Activated CD4-positive, alpha-beta T cell treated with anti-CD3 and anti-CD28 coated beads, Interleukin-2, Interleukin-6, amounts not matched to agents 100 ng/mL and 50 ng/mL, durations not matched to agents 16 hours and 8 hours (primary cell): ENCODE measurements at places on chromosomes 1 and 21.

DNA sequence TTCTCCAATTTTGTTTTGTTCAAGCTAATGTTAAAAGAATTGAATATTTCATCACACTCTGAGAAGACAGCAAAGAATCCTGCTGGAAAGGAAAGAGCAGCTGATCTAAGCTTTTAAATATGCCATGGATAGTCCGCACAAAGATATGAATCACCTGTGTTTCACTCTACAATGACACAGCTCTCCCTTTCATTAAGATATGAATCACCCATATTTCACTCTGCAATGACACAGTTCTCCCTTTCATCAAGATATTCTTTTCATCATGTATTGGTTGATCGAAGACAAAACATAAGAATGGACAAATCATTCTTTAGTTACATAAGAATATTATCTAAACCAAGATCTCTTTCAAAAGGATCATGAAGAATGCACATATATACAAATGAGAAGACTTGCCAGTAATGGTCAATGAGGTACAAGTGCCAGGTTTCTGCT is 367.3 kb downstream of the SMYD3 start:
- no peak for DNase-seq

GRCh38 chr1:1024771-1025699 is 5.1 kb downstream of the AGRN start:
- no peak for DNase-seq

DNA sequence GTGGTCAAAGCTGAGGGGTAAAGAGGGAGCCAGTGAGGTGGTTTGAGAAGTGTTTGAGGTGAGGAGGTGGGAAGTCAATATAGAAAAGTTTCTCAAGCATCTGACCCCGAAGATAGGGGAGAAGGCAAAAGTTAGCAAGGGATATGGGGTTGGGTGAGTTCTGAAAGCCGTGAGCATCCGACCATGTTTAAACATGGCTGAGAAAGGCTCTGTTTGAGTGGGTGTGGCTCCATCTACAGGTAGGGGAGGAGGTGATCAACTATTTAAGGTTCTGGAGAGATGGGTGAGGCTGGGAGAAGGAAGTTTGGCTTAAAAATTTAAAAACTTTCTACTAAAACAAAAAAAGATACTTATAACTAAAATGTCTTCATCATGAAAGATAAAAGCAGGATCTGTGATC is 273.8 kb downstream of the KCNJ6 start:
- peak; percentile 47 for DNase-seq

- no peak for DNase-seq
Observed at GRCh38 chr1:208438112-208438699, 194.0 kb upstream of the PLXNA2 start.

DNA sequence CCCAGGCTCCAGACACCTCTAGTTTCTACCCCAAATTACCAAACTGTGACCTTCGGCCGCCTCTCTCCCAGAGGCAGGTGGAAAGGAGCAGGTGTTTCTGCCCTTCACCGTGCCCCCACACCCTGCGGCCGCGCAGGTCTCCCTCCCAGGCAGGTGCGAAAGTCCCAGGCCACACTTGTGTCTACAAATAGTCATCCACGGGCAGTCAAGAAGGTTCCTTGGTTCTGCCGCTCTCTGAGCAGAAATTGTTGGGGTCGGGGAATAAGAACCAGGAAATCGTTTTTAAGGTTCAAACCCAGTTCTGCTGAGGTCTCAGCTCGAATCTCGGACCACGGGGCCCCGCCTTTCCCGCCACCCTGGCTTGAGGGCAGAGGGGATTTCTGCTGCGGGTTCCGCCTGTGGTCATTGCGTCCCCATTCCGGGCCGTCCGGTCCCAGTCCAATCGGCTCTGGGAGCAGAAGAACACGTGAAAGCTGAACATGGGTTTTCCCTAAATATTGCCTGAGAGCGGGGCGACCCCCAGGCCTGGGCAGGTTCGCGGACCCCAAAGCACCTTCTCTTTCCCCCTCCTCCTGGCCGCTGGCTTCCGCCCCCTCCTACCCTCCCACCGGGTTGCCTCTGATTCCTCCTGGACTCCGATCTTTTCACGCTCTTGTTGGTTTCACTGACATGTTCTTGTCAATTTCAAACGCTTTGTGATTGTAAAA is 1.2 kb upstream of the ATF3 start:
- peak; percentile 34 for DNase-seq

GRCh38 chr1:63621698-63622097 is 28.5 kb downstream of the PGM1 start:
- no peak for DNase-seq

DNA sequence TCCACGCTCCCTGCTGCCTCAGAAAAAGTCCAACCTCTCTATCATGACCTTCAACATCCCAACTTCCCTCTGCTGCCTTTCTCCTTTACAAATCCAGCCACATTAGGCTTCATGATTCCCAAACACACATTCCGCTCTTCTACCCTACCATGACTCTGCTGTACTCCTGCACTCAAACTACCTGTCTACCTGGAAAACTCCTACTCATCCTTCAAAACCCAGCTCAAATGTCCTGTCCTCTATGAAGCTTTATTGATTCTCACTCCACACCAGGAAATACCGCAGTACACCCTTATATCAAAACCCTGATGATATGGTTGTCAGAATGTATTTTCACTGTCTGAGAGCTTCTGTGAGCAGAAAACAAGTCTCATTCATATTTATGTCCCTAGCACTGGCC is 8.9 kb downstream of the ARHGEF19 start:
- no peak for DNase-seq

GRCh38 chr1:205528446-205528886 is 24.0 kb downstream of the CDK18 start:
- DNase-seq = no peak

DNA sequence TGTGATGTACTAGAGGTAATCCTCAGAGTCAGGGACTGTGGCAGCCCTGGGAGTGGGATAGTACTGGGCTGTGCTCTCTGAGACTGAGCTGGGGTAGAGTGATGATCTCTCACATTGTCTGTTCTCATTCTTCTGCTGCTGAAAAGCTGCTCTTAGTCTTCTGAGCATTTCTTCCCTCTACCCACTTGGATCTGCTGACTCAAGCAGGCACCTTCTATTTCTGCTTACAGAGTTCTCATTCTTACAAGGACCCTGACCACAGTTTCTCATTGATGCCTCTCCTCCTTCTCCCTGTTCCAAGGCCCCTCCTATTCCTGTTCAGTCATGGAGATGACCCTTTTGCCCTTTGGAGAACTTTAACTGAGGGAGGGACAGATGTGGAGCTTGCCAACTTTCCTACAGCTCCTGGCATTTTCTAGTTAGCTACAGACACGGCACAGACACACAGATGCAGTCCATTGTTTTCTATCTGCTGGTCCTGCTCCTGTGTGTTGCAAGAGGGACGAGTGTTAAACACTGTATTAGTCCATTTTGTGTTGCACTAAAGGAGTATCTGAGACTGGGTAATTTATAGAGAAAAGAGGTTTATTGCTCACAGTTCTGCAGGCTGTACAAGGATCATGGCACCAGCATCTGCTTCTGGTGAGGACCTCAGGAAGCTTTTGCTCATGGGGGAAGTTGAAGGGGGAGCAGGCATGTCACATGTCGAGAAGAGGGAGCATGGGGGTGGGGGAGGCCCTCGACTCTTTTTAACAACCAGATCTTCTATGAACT is 12.3 kb downstream of the MAPKAPK2 start:
- DNase-seq = no peak

DNA sequence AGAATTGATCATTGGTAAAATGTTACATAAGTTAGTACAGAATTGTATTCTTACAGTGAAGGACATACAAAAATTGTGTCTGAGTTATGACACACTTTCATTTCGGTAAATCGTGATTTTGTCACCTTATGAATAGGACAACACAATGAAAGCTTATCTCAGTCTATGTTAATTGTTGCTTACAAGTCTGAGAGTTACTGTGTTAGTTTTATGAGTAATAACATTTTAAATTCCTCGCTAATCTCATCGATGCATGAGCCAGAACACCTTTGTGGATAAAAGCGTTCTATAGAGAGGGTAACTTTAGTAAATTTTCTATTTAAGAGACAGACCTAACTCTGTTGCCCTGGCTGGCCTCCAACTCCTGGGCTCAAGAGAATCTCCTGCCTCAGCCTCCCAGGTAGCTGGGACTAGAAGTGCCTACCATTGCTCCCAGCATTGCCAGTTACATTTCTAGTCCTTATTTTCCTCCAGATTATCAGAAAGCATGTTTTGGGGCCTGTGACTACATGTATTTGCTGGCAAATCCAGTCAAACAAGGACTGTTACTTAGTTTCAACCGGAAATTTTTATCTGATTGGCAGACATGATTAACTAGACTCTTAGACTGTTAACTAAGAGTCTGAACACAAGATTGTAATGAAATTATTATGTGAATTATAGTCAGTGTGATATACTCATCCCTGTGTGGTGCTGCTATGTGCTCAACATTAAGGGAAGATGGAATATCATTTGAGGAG is 3.0 kb downstream of the PRRC2C start:
- DNase-seq = peak; percentile 10

- DNase-seq = no peak
Observed at GRCh38 chr1:112776688-112777087, 61.6 kb upstream of the PPM1J start.

- no peak for DNase-seq
Observed at GRCh38 chr1:20375563-20375962, 84.9 kb downstream of the VWA5B1 start.

- no peak for DNase-seq
Observed at GRCh38 chr1:221672965-221673364, 68.9 kb downstream of the DUSP10 start.

GRCh38 chr21:28851645-28852044 is 141.0 kb downstream of the LTN1 start:
- DNase-seq = no peak

DNA sequence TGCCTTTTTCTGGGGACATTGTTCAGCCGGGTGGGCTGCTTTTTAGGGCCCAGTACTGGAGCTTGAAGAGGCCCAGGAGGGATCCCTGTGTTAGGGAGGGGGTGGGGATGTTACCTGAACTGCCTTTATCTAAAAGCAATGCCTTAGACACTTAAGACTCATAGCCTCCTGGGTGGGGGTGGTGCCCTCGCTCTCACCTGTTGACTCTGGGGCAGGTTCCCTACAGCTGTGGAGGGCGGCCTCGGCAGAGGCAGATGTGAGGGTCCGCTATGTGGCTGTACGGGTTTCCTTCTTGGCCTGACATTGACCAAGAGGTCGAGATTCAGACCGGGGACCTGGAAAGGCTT is 716 bp downstream of the INAVA start:
- DNase-seq = no peak

- no peak for DNase-seq
Observed at GRCh38 chr1:190478149-190479049, 735 bp upstream of the BRINP3 start.

GRCh38 chr1:31830511-31830910 is 14.7 kb upstream of the SPOCD1 start:
- no peak for DNase-seq

GRCh38 chr1:174642393-174642792 is 194.6 kb downstream of the GPR52 start:
- no peak for DNase-seq

DNA sequence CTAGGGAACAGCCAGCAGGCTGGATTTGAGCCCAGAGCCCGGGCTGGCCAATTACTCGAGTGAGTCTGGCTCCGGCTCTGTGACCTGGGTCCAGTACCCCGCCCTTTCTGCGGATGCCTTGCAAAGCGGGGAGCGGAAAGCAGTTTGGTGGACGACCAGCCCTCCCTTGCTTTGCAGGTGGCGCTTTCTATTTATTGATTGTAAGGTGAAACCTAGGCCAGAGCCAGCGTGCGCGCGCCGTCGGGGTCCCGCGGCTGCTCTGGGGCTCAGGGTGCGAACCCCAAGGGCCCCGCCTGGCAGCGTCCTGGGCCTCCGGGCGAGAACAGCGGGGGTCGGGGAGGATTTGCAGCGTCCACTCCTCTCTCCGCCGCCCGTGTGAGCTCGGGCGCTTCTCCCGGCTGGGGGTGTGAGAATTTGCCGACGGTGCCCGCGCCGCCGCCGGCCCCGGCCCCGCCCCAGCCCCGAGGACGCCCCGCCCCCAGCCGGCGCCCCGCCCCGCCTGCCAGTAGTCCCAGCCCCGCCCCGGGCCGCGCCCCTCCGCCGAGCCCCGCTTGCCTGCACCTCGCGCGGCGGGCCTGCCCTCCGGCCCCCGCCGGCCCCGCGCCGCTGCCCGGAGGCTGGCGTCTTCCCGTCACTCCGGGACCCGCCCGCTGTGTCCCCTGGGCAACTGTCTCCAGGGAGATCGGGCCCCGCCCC is 37.6 kb downstream of the PIK3CD start:
- DNase-seq = peak; percentile 88

DNA sequence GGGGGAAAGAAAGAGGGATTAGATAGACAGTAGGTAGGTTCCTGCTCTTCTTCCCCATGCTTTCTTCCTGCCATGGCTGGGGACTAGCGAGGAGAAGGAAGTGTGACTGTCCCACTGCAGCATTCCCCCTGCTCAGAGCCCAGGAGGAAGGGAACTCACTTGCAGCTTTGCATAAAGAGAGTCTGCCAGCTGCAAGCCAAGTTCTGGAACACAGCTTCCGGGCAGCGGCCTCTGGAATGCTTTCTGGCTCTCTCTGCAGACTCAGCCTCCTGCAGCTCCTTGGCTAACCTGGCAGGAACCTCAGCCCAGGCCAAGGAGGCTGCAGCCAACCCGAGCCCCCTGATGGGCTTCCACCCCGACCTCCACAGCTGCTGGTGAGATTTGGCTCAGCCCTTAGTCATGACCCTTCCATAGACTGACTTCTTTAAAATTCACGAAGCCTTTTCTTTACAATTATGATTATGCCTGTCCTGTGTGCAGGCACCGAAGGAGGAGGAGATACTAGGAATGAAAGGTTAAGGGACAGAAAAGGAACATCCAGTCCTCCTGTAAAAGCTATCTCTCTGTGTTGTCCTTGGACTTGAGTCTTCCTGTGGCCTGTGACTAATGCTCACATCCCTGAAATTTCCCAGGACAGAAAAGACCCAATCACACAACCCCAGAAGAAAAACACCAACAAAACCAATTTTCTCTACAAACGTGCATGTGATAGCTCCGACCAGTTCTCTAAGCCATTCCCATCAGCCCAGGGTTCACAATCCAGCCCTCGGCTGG is 108.2 kb upstream of the OLIG2 start:
- DNase-seq = no peak

GRCh38 chr1:43980255-43981134 is 1.5 kb downstream of the B4GALT2 start:
- DNase-seq = no peak

DNA sequence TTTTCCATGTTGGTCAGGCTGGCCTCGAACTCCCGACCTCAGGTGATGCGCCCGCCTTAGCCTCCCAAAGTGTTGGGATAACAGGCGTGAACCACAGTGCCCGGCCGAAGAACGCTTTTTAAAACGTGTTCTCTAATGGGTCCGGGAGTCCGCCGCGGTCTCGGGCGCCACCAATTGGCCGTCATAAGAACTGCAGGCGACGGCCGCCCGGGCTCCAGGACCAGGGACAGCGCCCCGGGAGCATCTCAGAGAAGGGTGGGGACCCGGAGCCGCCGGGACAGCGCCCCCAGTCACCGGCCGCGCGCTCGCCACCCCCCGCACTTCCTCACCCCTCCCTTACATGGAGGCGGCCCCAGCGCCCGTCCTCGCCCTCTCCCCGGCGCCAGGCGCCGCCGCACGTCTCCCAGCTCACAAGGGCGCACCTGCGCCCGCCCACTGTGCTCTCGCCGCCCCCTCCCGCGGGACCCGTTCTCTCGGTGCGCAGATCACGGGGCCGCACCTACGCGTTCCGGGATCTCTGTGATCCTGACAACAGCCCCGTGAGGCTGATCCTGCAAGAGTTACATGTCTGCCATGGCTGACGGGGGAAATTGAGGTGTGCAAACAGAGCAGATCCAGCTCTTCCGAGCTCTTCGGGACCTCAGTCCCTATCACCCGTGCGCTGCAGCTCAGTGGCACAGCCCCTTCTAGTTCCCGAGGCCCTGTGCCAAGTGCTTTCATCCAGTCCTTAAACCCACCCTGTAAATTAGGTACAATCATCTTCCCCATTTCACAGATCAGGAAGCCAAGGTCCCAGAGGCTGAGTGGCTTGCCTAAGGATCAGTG is 9.8 kb downstream of the RAP1GAP start:
- peak; percentile 72 for DNase-seq
